ENCODE measurements at places on chromosomes 1 and 21. TPM values are rescaled to one million over a fixed set of nuclear protein-coding genes. Genes with fewer than 3 reads are reported as not detected.

Gene CFHR3
- total RNA-seq: 0.27 TPM

Gene LAMC1
- total RNA-seq: 135 TPM

Gene PMF1
- 115 TPM for total RNA-seq

Gene GNG12
- 20.7 TPM for total RNA-seq

Gene NUAK2
- 8.7 TPM for total RNA-seq

Gene OR2W3
- total RNA-seq: 0.17 TPM

Gene TMEM51
- 9.2 TPM for total RNA-seq

Gene GBP6
- not detected for total RNA-seq

- H3K4me1 ChIP-seq: no peaks in the 10 kb centered on the region
- H3K4me3 ChIP-seq: no peak overlapping the region
- H3K27me3 ChIP-seq: no peaks in the 10 kb centered on the region
- no peak for DNase-seq
- H3K36me3 ChIP-seq: no peaks in the 10 kb centered on the region
Measured at GRCh38 chr1:229760478-229760996, 134.5 kb downstream of the URB2 start.

- no peaks in the 10 kb centered on the region for H3K27me3 ChIP-seq
- H3K27ac ChIP-seq: no peak overlapping the region
- DNase-seq: no peak
- H3K36me3 ChIP-seq: no peaks in the 10 kb centered on the region
- no peak overlapping the region for H3K4me3 ChIP-seq
Measured at GRCh38 chr1:3380469-3380868, 74.0 kb upstream of the ARHGEF16 start.

DNA sequence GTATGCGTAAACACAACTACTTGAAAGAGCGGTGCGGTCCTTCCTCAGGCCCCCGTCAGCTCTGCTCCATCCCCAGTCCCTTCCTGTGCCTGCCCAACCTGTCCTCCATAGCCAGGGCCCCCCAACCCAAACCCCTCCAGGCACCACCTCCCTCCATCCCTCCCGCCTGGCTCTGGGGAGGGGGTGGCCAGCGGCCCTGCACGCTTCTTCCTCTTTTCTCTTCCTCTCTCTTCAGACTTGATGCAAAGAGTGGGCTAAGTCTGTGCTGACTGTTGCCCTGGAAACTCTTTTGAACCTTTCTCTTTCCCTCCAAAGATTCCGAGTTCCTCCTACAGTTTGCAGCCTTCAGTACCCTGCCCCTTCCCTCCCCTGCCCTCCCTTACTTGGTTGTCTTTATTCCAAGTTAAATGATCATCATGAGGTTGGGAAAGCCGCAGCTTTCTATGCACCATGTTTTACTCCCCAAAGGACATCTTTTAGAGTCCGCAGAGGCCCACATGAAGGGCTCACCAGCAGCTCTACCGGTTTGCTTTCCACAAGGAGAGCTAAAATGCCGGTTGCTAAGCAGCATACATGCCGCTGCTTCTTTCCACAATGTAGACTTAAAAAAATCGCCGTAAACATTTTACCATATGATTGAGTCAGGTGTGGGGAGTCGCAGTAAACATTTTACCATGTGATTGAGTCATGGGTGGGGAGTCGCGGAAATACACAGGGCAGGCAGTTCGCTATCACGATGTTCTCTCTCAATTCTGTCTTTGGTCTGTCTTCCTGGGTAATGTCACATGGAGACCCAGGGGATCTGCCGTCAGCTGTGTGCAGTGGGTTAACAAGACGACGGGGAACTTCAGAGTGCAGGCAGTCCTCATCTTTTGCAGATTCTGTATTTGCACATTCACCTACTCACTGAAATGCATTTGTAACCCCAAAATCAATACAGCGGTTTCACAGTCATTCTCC, 525.3 kb downstream of the KIF26B start:
- H3K27me3 ChIP-seq: no peaks in the 10 kb centered on the region
- H3K36me3 ChIP-seq: no peaks in the 10 kb centered on the region
- no peaks in the 10 kb centered on the region for H3K4me1 ChIP-seq
- DNase-seq: no peak
- H3K4me3 ChIP-seq: no peak overlapping the region
- H3K27ac ChIP-seq: no peak overlapping the region

DNA sequence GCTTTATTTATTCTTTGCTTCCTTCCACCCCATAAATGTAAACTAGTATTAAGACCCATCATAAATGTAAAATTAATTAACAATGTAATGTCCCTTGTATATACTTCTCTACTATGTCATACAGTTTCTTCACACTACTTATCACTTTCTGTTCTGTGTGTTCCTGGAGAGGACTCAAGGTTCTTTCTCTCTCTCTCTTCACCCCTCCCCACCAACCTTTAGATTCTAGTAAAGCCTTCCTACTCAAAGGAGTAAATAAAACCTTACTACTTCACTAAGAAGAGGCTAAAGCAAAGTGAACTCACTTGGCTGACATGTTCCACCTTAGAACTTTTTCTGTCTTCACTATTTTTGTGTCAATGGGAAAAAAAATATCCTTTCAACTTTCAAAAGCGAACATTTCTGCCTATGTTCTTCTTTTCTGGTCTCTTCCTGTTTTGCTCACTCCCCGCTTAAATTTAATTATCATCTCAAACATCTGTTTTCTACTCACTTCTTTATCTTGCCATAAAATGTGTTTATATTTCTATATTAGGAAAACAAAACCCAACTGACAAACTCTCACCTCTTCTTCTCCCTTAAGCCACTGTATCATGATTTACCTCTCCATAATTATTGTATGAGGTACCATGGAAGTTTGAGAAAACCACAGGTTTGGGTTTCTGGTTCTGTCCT, 260.3 kb downstream of the DPYD start:
- no peak for DNase-seq
- no peaks in the 10 kb centered on the region for H3K27me3 ChIP-seq
- H3K4me3 ChIP-seq: no peak overlapping the region
- H3K36me3 ChIP-seq: no peaks in the 10 kb centered on the region
- H3K4me1 ChIP-seq: peaks cover 9% of the 10 kb centered on the region

- H3K4me3 ChIP-seq: no peak overlapping the region
- no peaks in the 10 kb centered on the region for H3K27me3 ChIP-seq
- peak; percentile 83 for DNase-seq
- H3K4me1 ChIP-seq: peaks cover 12% of the 10 kb centered on the region
Measured at GRCh38 chr1:31422505-31423319, 9.7 kb downstream of the SERINC2 start.

DNA sequence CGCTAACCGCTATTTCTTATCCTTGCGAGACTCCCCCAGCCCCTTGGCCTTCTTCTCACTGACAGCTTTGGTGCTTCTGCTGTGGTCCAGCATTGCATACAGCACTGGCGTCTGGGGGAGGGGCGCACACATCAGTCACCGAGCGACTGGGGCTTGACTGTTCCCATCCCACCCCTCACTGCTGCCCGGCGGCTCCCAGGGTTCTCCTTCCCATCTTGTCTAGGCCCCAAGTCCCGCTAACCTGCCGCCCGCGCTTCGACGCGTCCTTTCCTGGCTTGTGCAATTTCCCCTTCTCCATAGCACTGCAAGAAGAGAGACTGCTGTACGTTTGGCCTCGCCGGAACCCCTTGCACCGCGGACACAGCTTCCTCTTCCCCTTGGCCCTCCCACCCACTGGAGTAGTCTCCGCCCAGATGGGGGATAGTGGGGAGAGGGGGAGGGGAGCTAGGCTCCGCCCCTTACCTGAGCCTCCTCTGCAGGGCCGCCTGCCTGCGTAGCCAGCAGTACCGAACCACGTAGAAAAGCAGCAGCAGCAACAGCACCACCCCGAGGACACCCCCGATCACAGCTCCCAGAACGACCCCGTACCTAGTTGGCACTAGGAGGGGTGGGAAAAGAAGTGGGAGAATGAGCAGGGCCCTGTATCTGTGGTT, 3.8 kb downstream of the MPZ start:
- H3K36me3 ChIP-seq: no peaks in the 10 kb centered on the region
- H3K4me3 ChIP-seq: peak overlapping the region; percentile 99
- H3K27ac ChIP-seq: peak overlapping the region; percentile 89

GRCh38 chr1:150366416-150367296, 2.7 kb downstream of the RPRD2 start:
- DNase-seq: no peak
- peak overlapping the region; percentile 80 for H3K27ac ChIP-seq
- peaks cover 4% of the 10 kb centered on the region for H3K27me3 ChIP-seq
- peaks cover 31% of the 10 kb centered on the region for H3K4me1 ChIP-seq
- peak overlapping the region; percentile 99 for H3K4me3 ChIP-seq

GRCh38 chr1:50704126-50704525, 255.9 kb downstream of the FAF1 start:
- no peak for DNase-seq
- H3K36me3 ChIP-seq: no peaks in the 10 kb centered on the region
- H3K27ac ChIP-seq: 0 out of 2 replicates have a peak overlapping the region, but pooled peaks have one; percentile 83
- H3K4me1 ChIP-seq: peaks cover 54% of the 10 kb centered on the region
- no peak overlapping the region for H3K4me3 ChIP-seq
- no peaks in the 10 kb centered on the region for H3K27me3 ChIP-seq

DNA sequence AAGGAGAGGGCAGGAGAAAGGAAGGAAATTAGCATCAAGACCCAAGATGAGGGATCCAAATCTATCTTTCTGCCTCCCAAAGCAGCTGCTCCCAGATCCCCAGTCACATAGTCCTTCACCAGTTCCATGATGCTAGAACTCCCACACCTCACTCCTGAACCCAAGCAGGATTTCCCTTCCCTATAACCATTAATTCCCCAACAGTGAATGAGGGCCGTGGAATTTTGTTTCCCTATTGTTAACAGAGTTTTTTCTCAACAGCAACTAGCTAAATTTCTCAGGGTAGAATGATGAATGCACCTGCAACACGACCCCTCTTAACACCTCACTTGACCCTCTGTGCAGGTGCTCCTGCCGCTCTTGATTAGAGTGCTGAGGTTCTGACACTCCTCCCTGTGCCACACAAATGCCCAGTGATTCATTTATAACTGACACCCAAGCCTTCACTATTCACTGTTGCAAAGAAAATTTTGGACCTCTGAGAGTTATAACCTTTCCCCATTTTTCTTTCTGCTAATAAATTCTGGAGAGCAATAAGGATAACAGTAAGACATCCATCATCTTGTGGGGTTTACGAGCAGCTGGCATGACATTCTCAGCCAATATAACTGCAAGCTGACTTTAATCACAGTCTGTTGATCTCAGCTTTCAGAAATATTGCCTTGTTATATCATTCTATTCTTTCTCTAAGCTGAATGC, 25.4 kb upstream of the NPL start:
- no peak overlapping the region for H3K27ac ChIP-seq
- peaks cover 20% of the 10 kb centered on the region for H3K4me1 ChIP-seq
- DNase-seq: no peak
- no peaks in the 10 kb centered on the region for H3K27me3 ChIP-seq
- no peak overlapping the region for H3K4me3 ChIP-seq
- H3K36me3 ChIP-seq: peaks cover 17% of the 10 kb centered on the region

DNA sequence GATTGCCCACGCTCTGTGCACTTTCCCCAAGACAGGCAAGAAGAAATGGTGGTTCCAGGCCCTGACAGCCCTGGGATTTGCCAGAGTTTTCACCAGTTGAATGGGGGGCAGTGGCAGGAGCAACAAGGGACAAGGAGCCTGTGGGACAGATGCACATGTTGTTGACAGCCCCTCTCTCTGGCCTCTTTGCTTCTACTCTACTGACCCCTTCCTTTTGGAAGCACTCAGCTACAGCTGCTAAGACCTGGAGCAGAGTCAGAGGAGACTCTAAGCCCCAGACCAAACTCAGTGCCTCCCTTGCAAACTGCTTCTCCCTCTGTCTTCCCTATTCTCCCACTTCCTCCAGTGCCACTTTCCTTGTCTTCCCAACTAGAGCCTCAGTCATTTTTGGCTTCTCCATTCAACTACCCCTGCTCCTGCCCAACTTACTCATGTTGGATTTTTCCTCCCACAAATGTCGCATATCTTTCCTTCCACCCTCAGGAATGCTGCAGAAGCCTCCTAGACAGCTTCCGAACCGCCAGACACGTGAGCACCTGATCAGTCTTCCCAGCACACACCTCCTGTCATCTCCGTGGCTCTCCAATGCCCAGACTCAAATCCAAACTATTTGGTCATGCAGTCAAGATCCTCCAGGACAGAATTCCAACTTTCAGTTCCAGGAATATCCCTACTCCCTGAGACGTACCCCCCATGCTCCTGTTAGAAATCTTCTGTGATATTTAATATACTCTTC, 9.1 kb downstream of the INKA2 start:
- peaks cover 42% of the 10 kb centered on the region for H3K4me1 ChIP-seq
- H3K4me3 ChIP-seq: no peak overlapping the region
- no peaks in the 10 kb centered on the region for H3K27me3 ChIP-seq
- no peak for DNase-seq

DNA sequence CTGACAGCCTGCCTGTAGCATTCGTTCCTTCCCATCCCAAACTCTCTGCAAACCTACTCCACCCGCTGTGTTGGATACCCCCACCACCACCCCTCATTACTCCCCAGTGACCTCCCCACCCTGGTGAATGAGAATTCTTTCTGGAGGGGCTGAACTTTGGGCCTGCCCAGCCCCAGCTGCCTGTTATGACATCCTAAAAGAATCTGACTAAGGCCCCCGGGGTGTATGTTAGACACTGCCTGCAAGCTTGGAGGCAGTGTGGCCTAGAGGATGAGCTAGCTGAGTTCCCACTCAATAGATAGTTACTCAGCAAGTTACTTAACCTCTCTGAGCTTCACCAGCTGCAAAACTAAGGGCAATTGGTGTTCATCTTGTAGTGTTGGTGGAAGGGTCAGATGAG, 110.2 kb upstream of the FGGY start:
- peaks cover 9% of the 10 kb centered on the region for H3K4me1 ChIP-seq
- peaks cover 10% of the 10 kb centered on the region for H3K36me3 ChIP-seq
- no peak overlapping the region for H3K27ac ChIP-seq
- DNase-seq: no peak

GRCh38 chr1:20981915-20982314, 194.8 kb downstream of the EIF4G3 start:
- peaks cover 3% of the 10 kb centered on the region for H3K36me3 ChIP-seq
- no peak overlapping the region for H3K4me3 ChIP-seq
- no peaks in the 10 kb centered on the region for H3K27me3 ChIP-seq
- no peaks in the 10 kb centered on the region for H3K4me1 ChIP-seq
- no peak for DNase-seq

DNA sequence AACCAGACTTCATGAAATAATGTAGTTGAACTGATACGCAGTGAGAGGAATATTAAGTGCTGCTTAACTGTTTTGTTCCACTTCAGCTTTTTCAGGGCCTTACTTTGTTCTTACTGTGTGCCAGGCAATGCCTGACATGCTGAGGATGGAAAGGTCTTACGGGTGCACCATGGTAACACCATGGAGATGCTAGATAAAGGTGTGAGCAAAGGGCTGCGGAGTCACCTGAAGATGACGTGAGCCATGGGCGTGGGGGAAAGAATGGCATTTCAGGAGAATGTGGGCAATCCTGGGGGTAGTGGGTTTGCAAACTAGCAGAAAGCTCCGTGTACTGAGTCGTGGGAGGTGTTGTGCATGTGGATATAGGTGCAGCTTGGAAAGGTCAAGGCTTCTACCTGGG, 27.3 kb downstream of the MAN1C1 start:
- no peak overlapping the region for H3K4me3 ChIP-seq
- no peak overlapping the region for H3K27ac ChIP-seq
- no peaks in the 10 kb centered on the region for H3K27me3 ChIP-seq
- no peaks in the 10 kb centered on the region for H3K36me3 ChIP-seq

DNA sequence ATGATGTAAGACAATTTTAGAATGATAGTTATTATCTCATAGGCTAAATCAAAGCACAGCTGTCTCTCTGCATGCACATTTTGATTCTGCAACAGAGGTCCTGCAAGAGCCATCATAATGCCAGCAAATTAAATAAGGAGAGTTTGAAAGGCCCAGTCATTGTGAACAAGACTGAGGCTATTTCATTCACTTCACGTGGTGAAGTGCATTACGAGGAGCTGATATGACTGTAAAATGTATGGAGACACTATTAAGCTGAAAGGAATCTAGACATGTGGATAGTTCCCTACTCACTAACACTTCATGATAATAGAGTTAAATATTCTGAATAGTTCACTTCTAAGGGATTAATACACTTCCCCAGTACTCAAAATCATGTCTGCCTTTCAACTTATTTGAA, 299.0 kb downstream of the SMYD3 start:
- no peak overlapping the region for H3K27ac ChIP-seq
- no peaks in the 10 kb centered on the region for H3K27me3 ChIP-seq
- H3K36me3 ChIP-seq: no peaks in the 10 kb centered on the region
- H3K4me1 ChIP-seq: peaks cover 9% of the 10 kb centered on the region
